Stimulated activated CD4-positive, alpha-beta T cell treated with anti-CD3 and anti-CD28 coated beads, Interleukin-15, amount 100 ng/mL, for 48 hours (primary cell): ENCODE measurements at places on chromosomes 3 and 15.

- no peak for DNase-seq
Measured at GRCh38 chr3:51943451-51944391, 1.6 kb downstream of the PARP3 start.

DNA sequence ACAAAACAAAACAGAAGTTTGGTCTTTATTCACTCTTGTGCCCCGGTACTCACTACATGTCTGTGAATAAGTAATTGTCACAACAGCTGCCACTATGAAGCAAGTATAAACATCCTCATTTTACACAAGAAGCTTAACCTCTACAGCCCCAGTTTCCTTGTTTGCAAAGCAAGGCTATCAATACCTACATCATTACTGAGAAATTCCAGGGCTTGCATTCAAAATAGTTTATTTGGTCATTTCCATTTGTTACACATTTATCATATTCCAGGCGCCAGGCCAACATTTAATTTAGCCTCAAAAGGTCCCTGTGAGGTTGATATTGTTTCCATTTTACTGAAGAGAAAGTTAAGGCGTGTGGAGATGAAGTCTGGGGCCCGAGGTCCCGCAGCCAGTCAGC is 161.4 kb upstream of the LRTM1 start:
- DNase-seq = no peak

DNA sequence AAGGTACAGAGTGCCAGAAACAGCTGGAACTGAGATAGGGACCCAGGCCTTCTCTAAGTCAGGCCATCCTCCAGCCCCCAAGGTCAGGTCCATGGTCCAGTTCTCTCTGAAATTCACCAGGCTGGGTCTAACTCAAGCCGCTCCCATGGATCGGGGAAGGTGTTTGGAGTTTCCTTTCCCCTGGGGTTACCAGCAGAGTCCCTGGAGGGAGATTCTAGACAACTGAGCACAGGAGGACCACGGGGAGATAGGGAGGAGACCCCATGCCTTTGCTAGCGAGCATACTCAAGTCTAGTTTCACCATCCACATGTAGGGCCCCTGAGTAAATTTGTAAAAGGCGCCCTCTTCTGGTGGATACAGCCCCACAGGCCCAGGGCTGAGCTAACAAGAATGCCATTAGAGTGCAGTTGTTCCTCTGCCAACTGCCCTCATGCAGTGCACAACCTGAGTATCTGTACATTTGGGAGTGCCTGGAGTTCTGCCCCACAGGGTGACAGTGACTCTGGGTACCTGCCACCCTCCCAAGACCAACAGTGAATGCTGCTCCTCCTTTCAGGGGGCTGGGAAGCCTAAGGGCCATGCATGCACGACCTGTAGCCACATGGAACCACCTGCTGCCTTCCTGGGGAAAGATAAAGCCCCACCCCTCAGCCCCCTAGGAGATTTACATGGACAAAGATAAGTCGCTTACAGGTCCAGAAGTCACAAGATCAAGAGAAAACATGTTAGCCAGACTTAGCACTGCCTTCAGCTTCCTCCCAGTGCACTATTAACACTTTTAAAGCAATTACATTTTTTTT is 89.0 kb downstream of the IQSEC1 start:
- DNase-seq = peak; percentile 48

DNA sequence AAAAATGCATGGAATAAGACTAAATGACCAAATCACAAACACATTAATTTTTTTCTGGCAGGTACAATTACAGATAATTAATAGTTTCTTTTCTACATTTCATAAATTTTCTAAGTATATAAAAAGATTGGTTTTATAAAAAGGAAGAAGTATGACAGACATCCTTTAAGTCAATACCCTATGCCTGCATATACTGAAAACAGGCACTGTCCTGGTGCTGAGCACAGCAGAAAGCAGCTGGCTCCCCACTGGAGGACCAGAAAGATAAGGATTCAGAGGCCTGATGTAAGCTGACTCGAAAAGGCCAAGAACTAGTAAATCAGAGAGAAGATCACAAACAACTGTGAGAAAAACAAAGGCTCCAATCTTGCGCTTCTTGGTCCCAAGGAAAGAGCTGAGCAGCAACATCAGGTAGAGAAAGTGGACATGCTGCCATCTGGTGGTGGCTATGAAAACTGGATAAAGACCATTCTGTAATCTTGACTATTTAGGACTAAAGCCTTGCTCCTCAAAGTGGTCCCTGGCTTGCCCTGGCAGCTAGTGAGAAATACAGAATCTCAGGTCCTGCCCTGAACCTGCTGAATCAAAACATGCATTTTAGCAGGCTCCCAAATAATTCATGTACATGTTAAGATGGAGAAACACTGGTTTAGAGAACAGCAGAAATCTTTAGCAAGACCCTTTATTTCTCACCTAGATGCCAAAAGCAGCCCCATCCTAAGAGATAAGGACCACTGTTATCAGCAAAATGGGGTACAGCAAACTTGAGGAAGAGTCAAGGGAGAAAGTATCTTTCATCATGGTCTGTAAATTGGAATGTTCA is 76.0 kb downstream of the TRANK1 start:
- peak; percentile 31 for DNase-seq

GRCh38 chr15:60423537-60423936 is 25.8 kb upstream of the ANXA2 start:
- no peak for DNase-seq

DNA sequence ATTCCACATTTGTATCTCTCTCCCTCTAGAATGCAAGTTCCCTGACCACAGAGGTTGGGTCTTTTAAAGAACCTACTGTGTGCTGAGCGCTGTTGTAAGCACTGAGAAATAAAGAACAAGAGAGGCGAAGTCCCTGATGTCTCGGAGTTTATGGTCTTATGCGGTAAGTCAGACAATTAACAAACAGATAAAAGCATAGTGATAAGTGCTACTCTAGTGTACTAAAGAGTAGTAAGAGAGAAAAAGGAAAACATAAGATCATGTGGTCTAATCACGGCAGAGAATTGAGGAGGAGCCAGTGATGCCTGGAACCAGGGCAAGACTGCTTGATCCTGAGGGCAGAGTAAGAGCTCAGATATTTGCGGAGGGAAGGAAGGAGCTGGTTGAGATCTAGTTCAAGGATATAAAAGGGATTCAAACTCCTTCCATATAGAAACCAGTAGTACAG is 29.8 kb upstream of the TSC22D2 start:
- DNase-seq = no peak

DNA sequence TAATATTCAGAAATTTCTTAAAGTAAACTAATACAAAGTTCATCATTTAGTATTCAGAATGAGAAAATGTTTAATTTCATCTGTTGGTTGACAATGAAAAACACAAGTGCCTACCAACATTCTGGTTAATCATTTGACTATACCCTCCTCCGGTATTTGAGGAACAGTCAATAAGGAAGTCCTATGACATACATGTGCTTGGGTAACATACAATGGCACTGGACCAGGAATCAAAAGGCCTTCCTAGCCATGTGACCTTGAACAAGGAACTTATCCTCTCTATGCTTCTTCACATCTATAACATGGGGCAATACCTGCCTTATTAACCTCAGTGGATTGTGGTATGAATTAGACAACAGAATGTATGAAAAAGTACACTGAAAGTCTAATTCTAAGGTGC is 65.8 kb downstream of the ZNF280D start:
- no peak for DNase-seq

DNA sequence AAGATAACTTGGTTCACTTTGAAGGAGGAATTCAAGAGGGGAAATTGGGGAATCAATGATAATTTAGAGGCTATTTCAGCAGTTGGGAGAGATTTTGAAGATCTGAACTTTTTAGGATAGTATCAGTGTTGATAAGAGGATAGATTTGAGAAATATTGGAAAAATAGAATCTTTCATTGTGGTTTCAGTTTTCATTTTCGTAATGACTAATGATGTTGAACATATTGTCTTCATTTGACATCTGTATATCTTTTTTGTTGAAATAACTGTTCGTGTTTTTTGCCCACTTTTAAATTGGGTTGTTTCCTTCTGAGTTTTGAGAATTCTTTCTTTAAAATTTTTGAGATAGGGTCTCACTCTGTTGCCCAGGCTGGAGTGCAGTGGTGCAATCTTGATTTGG is 21.1 kb downstream of the ECT2 start:
- no peak for DNase-seq

GRCh38 chr3:25273582-25274171 is 154.4 kb upstream of the RARB start:
- no peak for DNase-seq

DNA sequence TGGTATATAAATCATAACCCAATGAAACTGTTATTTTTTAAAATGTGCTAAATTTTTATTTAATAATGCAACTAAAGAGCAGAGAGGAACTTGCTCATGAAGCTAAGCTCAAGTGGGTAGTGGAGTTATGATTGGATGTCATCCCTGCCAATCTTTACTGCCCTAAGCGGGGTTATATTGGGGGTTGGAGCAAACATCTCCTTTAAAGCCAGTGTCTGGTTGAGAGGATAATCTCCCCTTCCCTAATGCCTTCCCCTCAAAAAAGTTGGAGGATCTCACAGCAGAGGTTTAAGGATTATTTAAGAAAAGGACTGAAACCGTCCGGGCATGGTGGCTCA is 32.1 kb upstream of the CLASP2 start:
- no peak for DNase-seq

- no peak for DNase-seq
Measured at GRCh38 chr3:64203969-64204908, 21.0 kb downstream of the PRICKLE2 start.

DNA sequence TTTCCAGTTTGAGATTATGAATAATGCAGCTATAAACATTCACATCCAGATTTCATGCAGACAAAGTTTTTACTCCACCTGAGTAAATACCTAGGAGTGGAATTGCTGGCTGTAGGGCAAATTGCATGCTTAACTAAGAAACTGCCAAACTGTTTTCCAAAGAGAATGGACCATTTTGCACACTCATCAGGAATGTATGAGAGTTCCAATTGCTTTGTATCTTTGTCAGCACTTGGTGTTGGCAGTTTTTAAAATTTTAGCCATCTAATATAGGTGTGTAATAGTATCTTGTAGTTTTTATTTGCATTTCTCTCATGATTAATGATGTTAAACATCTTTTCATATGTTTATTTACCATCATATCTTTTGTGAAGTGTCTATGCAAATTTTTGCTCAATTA is 40.6 kb upstream of the TRIM59 start:
- no peak for DNase-seq

GRCh38 chr15:70632079-70632478 is 131.3 kb downstream of the UACA start:
- DNase-seq = no peak

- no peak for DNase-seq
Measured at GRCh38 chr15:61367953-61368352, 138.9 kb upstream of the RORA start.

DNA sequence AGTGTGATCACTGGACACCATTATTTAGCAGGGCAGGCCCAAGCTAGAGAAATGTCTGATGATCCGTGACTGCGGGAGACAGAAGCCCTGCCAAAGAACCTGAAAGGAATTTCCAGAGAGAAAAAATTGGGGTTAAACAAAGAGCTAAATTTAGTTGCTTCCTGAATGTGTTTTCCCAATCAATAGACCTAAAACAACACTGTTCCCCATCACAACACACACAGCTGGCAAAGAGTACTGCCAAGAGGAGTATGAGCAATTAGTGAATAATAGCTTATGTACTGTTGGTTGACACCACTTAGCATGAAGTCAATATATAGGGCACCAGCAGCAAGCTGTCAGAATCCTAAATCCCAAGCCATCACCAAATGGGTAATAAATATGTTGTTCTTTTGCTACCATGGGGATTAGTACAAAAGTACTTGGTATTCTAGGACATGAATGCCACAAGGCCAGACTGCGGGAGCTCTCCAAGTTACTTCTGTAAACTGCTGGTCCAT is 35.7 kb downstream of the CLK3 start:
- no peak for DNase-seq

DNA sequence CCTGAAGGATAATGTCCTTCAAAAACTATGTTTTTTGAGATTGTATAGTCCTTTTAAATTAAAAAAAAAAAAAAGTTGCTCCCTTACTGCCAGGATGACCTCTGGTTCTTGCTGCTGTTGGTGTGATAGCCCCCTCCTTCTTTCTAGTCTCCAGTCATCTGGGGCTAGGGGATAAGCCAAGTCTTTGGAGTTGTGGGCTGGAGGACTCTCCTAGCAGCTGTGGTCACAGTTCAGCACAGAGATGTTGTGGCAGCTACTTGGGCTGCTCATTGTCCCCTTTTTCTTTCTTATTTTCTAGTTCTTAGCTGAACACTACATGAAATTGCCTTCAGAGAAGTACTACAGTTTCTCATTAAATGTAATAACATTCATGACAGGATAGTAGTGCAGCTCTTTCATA is 39.2 kb upstream of the APH1B start:
- DNase-seq = no peak

DNA sequence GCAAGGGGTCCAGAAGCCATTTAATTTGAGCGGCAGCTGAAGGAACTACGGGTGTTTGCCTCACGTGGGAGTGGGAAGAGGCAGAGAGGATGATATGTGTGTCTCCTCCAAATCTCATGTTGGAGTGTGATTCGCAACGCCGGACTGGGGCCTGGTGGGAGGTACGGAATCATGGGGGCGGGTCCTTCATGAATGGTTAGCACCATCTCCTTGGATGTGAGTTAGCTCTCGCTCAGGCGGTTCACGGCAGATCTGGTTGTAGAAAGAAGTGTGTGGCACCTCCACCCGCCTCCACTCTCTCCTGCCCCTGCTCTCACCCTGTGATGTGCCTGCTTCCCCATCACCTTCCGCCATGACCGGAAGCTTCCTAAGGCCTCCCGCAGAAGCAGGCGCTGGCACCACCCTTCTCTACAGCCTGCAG is 25.4 kb downstream of the XXYLT1 start:
- DNase-seq = no peak

GRCh38 chr3:52431459-52432223 is 13.3 kb downstream of the SEMA3G start:
- no peak for DNase-seq

GRCh38 chr15:87944050-87944449 is 312.5 kb downstream of the NTRK3 start:
- no peak for DNase-seq

- DNase-seq = no peak
Measured at GRCh38 chr15:92365906-92366305, 27.8 kb upstream of the ST8SIA2 start.

GRCh38 chr15:71891026-71891425 is 80.7 kb downstream of the NR2E3 start:
- no peak for DNase-seq

DNA sequence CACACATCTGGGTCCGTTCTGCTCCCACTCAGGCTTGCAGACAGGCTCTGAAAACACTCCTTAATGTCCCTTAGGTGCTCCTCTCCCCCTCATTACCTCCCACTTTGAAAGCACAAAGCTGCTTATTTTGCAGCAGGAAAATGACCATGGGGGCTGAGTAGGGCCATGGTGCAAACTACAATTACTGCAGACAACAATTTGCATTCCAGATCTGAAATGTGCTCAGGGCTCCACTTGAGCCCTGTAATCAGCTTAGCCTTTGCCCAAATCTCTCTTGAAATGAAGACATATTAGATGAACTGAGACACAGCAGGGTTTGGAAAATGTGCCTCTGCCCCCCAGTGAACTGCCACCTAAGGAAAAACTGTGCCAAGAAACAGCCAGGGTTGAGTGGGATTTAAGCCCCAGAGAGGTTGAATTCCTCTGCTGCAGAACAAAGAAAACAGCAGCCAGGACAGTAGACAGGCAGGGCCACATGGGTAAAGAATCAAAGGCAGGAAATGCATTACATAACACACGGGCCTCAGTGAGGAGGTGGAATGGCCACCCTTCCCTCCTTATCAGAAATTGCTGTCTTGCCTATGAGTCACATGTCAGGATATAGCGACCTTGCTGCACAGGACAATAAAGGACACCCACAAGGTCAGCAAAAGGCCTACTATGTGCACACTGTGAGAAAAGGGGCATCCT is 126.8 kb upstream of the ARHGEF3 start:
- no peak for DNase-seq

GRCh38 chr15:82832601-82833361 is 23.4 kb downstream of the WHAMM start:
- no peak for DNase-seq

GRCh38 chr15:83012636-83013035 is 1.2 kb upstream of the C15orf40 start:
- no peak for DNase-seq
